Liver (tissue), 10 donors: ENCODE measurements at places on chromosomes 12 and 14.
A peak's percentile ranks its signal among the peaks of the same experiment; 100 is the strongest.

DNA sequence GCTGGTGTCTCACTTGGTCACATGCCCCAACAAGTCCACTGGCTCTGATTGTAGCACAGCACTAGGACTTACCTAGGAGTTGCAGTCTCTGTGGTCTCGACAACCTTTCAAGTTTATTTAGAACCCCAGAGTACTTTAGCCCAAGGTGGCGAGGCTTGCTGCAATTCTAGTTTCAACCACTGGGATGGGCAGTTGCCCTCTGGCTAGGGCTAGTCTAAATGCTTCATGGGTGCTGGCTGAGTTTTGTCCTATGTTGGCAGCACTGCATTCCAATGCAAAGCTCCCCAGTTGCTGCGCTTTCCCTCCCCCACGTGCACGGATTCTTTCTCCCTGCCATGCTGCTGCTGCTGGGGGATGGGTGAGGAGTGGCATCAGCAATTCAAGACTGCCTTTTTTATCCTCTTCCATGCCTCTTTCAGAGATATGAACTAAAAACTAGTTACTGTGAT, 207.9 kb downstream of the SYNE2 start:
- no peak for DNase-seq

- no peak for DNase-seq
Measured at GRCh38 chr14:30876692-30877091, 2.3 kb downstream of the COCH start.

GRCh38 chr14:34297786-34298520, 164.1 kb downstream of the SPTSSA start:
- no peak for DNase-seq

DNA sequence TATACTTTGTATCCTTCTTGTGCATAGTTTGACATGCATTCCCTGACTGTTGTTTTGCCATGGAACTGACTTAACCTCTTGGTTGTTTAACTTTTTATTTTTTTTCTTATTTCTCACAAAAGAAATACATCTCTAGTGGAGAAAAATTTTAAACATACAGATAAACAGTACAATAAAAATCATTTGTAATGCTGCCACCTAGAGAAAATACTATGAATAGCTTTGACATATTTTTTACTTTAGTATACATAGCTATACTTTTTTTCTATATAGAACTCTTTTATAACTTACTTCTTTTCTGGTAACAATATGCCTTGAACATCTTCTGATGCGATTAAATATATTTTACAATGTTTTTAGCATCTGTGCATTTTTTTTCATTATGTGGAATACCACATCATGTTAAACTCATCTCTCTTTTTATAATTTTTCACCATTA, 184.5 kb downstream of the AKAP6 start:
- no peak for DNase-seq

GRCh38 chr12:103816663-103817062, 24.4 kb downstream of the NT5DC3 start:
- no peak for DNase-seq

- DNase-seq = no peak
Measured at GRCh38 chr14:26128931-26129671, 468.7 kb downstream of the NOVA1 start.

GRCh38 chr14:61559641-61560201, 135.6 kb upstream of the HIF1A start:
- DNase-seq = no peak

- no peak for DNase-seq
Measured at GRCh38 chr12:6313326-6313940, 3.0 kb downstream of the PLEKHG6 start.

DNA sequence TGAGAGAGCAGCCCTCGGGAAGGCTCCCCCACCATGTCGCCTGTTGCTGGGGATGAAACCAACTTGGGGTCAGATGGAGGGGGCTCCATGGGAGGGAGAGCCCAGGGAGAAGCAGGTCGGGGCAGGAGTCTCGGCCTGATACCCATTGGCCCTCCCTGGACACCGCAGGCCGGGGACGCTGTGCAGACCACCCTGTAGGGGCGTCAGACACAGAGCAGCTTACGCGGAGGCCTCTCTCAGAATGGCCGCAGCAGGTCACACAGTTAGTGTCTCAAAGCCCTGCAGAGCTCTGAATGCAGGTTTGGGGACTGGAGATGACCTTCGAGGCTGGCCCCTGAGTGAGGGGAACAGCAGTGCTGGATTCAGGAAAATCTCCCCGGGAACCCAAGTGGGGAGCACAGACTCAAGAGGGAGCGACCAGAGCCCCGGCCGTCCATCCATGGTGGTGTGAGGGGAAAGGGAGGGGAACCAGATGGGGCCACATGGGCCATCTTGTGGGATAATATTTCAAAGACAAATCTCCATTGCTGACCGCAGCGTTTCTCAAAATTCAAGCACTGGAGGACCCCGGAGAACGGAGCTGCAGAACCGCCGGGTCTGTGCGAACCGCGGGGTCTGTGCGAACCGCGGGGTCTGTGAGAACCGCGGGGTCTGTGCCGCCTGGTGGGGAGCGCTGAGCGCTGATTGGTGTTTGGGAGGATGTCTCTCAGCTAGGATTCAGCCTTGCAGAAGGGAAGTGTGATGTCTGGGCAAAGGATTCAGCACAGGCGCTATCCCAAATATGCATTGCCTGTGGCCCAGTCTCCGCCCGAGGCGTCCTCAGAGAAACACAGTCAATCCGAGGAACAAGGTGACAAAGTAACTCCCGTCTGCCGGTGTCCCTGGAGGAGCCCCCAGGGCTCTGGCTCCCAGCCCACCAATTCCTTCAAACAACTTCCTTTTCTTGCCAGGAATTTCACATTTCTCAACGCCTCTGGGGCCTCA, 324.4 kb upstream of the RTL1 start:
- DNase-seq = peak; percentile 29

DNA sequence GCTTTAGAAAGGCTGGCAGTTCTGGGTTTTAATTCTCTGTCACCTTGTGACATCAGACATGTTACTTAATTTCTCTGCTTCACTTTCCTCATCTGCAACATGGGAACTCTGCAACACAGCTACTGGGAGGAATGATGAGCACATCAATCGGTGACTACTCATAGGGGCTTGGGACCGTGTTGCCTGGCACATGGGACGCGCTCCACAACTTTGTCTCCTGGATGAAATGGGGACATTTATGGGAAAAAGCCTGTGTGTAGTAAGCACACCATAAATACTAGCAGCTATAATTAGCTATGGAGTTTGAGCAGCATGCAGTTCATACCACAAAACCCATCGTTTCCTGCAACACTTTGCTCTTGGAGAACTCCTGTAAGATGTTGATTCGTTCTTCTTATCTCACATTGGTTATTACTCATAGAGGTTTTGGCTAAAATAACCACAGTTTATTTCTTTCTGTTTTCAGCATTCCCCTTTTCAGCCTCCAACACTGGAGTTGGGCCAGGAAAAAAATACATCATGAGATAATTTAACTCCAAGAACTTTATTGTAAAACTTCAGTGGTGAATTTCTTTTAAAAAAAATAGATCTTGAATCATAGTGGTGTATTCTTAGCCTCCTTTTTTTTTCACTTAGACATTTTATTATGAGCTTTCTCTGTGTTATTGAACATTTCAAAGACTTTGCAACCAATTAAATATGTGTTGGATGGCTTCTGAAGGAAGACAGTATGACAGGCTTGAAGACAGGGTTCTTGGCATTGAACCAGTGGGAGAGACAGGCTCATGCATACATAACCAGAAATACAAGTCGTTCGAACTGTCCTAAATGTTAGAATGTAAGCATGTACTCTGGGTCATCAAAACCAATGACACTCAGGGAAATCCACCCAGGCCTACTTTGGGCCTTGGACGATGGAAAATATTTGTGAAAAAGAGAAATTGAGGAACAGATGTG, 72.7 kb downstream of the RIN3 start:
- DNase-seq = no peak

DNA sequence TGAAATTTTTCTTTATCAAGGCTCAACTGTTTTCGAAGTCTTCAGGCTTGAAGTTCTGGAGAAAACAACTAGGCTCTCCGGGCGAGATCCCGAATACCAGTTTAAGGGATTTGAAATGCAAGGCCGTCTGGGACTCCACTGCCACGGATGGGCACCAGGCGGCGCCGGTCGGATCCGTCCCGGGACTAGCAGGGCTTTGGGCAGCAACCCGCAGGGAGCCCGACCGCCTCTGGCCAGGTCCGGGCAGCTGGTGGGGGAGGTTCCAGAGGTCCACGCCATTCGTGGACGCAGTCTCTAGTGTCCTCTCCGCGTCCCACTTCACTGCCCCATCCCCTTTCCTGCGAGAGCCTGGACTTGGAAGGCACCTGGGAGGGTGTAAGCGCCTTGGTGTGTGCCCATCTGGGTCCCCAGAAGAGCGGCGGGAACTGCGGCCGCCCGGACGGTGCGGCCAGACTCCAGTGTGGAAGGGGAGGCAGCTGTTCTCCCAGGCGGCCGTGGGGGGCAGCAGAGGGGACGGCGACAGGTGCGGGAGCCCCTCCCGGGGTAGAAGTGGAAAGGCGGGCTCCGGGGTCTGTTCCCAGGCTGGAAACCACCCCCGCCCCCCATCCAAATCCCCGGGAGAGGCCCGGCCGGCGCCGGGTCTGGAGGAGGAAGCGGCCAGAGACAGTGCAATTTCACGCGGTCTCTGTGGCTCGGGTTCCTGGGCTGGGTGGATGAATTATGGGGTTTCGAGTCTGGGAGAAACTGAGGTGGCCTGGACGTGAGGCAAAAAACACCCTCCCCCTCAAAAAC, 838 bp upstream of the ERBB3 start:
- DNase-seq = peak; percentile 79

DNA sequence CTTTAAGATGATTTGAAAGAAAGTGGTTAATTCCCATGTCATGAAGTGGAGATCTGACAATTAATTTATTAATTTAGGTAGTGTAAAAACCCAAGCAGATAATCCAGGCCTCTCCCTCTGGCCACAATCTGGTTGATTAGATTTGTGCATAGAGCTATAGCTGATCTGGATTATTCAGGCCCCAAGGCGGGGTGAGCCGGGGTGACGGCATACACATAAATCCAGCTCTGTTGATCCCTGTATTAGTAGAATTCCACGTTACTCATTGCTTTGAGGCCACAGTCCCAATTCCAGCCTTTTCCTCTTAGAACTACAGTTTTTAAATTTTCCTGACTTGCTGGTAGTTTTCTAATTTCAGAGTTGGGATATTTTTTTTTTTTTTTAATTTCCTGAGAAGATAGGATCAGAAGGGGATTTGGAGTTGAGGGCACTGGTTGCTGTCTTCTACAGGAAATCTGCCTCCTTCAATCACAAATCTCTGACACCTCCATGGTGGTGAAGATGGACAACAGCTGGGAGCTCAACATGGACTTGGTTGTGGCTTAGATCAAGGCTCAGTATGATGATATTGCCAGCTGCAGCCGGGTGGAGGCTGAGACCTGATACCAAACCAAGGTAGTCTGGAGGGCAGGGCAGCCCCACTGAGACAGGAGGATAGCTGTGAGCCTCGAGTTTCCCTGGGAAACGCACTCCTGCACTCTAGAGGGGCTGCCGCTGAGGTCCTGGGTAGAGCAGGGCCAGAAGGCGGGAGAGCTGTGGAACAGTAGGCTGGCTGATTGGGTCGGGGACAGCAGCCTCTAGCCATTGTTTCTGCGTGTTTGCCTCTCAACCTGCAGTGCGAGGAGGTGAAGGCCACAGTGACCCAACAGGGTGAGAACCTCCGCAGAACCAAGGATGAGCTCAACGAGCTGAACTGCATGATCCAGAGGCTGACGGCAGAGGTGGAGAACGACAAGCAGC, 19.4 kb downstream of the KRT85 start:
- no peak for DNase-seq

- DNase-seq = no peak
Measured at GRCh38 chr14:95375539-95376109, 55.9 kb upstream of the CLMN start.

DNA sequence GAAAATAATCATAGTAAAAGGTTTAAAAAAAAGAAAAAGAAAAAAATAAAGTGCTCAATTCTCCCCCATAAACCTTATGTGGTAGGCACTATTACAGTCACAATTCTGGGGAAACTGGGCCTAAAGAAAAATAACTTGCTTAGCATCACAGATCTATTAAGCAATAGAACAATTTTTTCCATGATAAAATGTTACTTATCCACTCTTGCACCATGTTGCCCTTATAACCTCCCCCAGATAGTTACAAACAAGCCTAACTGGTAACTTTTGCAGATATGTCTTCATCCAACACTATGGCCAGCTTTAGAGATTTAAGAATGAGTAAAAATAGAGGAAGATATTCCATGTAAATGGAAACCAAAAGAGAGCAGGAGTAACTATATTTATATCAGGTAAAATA, 164.8 kb downstream of the DUSP6 start:
- no peak for DNase-seq

GRCh38 chr14:63454436-63454835, 88.7 kb downstream of the PPP2R5E start:
- no peak for DNase-seq

- no peak for DNase-seq
Measured at GRCh38 chr14:32200368-32201192, 1.3 kb upstream of the RNU6-7 start.
